Ovary (tissue), 10 donors: ENCODE measurements at places on chromosomes 6 and 20. TPM values are rescaled to one million over a fixed set of nuclear protein-coding genes. Genes with fewer than 3 reads are reported as not detected.

- DNase-seq, result no peak
These were observed 769 bp upstream of the PDYN start for GRCh38 chr20:1994627-1995026.

GRCh38 chr6:107589199-107589598, 99.3 kb downstream of the SOBP start:
- no peak for DNase-seq

DNA sequence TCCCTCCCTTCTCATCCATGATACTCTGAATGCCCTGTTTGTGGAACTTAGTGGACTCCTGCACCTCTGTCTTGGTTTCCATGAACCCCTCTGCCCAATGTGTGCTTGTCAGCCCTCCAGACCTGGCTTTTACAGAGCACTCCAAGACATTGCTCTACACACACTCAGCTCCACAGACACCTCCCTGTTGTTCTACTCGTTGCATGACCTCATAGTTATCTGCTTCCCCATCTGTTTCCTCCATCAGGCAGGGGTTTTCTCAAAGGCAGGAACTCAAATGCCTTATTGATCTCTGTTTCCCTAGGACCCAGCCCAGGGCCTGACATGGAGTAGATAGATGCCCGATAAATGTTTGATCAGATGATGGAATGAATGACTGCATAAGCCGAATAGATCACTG, 13.3 kb downstream of the PLCG1 start:
- DNase-seq, result no peak

Gene NUP153
- 43.4 TPM for total RNA-seq
